Cardiac septum (tissue), 1 donor: ENCODE measurements at places on chromosomes 16 and 17. TPM values are rescaled to one million over a fixed set of nuclear protein-coding genes. Genes with fewer than 3 reads are reported as not detected.
A peak's percentile ranks its signal among the peaks of the same experiment; 100 is the strongest.

The SNX20 gene
- 0.75 TPM for total RNA-seq

GRCh38 chr17:74199306-74200092 lies 4.0 kb upstream of the RPL38 start:
- DNase-seq: peak; percentile 87

GRCh38 chr16:30526137-30526822 lies at the start of gene ZNF768:
Gene ZNF768 (minus strand): TSS chr16:30526566. CDS start chr16:30526413, 153 bp downstream.
- DNase-seq: peak; percentile 81

GRCh38 chr17:68260051-68260762 lies 12.4 kb downstream of the AMZ2 start:
- DNase-seq: no peak

GRCh38 chr16:14014284-14014625 lies 56.9 kb upstream of the MRTFB start:
- DNase-seq: no peak
